Stromal cell of bone marrow (primary cell): ENCODE measurements at places on chromosomes 1 and 21.
A peak's percentile ranks its signal among the peaks of the same experiment; 100 is the strongest.

GRCh38 chr1:101435831-101436511 is 199.2 kb downstream of the S1PR1 start:
- DNase-seq = no peak

- no peak for DNase-seq
These were observed 10.8 kb upstream of the PHACTR4 start for GRCh38 chr1:28358716-28359115.

DNA sequence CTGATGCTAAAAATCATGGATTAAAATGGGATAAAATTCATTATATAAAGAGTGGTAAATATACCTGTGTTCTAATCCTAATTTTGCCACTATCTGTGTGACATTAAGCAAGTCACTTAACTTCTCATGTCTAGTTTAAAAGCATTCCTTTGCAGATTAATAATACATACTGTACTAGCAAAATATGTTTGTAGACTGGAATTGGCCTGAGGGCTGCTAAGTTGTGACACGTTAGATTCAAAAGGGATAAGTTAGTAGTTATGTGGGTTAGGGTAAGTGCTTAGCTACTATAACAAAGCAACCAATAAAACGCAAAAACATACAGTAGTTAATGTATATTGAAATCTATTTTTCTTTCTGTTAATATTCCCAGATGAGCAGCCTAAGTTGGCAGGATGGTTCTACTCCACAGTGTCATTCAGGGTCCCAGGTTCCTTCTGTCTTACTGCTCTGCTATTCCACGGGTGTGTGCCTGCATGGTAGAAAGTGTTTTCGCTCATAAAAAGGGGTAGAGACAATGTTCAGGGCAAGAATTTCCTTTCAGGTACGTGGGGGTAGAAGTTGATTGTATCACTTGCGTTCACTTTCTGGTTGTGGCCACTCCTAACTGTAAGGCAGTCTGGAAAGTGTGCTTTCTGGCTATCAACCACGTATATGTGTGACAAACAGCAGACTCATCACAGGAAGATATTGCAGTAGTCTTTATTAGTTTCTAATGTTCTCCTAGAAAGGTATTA is 239.8 kb downstream of the NFIA start:
- DNase-seq = no peak

DNA sequence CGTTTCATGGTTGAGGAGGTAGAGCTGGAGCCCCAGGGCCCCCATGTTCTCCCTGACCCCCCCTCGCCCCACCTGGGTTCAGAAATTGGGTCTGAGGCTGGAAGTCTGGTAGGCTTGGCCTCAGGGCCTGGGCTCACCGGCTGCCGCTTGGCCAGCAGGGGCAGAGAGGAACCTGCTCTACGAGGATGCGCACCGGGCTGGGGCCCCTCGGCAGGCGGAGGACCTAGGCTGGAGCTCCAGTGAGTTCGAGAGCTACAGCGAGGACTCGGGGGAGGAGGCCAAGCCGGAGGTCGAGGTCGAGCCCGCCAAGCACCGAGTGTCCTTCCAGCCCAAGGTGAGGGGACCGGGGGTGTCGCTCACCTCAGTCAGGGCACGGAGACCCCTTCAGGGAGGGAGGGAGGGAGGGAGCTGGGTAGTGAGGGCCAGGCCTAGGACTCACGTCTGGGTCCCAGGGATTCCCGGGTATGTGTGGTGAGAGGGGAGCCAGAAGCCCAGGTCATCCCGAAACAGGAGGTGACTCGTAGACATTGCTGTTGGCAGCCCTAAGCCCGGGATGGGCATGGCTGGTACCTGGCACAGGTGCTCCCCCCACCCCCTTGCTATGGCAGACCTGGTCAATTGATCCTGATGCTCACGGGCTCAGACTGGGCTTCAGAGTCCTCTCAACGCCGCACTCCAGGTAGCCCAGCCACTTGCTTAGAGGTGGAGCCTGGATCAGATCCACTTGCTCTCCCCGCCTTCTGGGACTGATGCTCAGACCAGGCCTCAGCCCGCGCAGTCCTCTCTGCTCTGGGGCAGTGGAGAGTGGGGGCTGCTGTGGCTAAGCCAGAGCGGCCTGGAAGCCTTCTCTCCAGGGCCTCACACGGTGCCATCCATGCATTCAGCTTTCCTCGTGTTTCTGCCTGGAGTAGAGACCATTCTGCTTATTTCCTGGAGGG is 68.4 kb downstream of the ARHGEF10L start:
- no peak for DNase-seq

GRCh38 chr21:29245104-29245643 is 53.5 kb upstream of the BACH1 start:
- DNase-seq = no peak

DNA sequence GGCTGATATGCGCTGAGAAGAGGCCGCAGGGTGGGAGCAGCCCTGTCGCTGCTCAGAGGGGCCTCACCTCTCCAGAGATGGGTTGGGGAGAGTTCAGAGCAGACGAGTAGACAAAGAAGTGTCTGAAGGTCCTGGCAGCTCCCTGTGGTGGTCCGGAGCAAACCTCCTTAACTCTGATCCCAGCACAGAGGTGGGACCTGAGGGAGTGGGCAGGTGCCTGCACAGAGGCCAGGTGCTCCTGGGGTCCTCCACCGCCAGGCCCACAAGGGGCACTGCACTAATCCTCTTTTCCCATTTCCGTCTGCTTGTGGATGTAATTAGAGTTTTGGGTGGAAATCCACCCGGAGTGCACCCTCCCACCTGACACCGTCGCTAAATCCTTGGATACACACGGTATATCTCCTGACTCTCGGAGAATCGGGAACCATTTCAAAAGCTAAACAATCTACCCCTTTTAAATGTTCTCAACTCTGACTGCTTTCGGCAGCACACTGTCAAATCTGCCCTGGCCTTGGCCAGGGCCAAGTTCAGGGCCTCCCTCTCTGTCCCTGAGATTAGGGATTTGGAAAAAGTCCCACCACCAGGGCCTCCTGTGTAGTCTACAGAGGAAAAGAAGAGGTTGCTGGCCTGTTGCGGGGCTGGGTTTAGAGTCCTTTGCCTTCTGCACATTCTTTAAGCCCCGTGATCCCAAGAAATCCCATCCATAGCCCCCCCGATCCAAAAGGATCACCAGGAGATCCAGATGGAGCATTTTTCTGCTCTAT is 22.4 kb downstream of the CASZ1 start:
- no peak for DNase-seq

- peak; percentile 33 for DNase-seq
These were observed 15.2 kb downstream of the LRRN2 start for GRCh38 chr1:204670152-204670927.

- no peak for DNase-seq
These were observed 752 bp upstream of the ACTA1 start for GRCh38 chr1:229434641-229435051.

GRCh38 chr1:29368936-29369932 is 132.9 kb downstream of the PTPRU start:
- DNase-seq = no peak

GRCh38 chr1:184650177-184650866 is 104.3 kb downstream of the EDEM3 start:
- DNase-seq = no peak

DNA sequence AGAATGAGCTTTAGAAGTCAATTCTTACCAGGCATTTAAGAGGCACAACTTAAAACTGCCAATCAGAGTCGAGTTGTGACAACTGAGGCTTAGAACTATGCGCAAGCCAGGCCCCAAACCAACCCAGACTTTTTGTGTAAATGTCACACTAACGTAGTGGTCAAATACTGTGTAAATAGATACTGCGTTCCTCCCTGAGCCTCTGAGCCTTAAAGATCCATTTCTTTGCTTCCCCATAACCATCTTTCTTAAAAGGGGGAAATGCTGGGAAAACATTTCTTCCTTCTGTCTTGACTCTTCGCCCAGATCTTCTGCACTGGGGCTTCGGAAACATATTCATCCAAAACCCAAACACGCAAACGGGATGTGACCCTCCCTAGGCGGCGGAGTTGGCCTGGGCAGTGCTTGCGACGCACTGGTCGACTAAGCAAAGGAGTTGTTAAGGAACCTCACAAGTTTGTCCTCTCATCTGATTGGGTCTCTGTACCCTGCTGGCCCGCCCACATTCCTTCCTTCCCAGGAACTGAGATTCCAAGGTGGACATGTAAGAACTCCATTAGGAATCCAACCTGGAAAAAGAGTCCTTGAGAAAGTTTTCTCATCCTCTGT is 2.6 kb downstream of the ADAMTS5 start:
- DNase-seq = peak; percentile 78

GRCh38 chr1:81921344-81921743 is 120.6 kb downstream of the ADGRL2 start:
- no peak for DNase-seq

DNA sequence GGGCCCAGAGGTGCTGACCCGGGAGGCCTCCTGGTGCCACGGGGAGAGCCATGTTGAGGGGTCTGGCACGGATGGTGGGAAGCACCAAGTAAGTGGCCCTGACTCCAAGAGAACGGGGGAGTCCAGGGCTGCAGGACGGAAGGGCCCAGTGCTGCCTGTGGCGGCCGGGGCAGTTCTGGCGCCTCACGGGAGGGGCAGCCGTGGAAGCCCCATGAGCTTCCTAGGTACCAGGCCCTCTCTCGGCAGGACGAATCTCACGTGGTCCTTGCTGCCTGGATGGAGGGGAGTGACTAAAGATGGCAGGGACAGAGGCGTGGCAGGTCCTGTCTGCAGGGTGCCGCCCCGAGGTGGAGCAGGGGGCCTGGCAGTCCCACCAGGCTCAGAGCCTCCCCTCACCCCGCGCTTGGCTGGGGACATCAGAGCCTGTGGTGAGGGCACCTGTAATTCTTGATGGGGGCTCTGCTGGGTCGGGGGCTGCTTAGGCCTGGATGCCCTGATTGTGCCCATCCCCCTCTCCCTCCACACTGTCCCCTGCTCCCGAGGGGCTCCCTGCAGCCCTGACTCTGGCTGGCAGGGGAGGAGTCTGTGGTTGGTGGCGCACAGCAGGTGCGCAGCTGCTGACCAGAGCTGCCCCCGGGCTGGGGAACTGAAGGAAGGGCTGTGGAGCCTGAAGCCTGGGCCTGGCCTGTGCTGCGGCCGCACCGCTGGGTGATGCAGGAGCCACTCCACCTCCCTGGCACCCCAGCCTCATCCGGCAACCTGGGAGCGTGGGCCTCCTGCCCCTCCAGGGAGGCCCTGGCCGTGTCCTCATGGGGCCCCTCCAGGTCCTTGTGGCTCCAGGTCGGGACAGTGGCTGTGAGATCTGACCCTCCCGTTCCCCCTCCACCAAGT is 31.4 kb downstream of the POFUT2 start:
- DNase-seq = no peak

GRCh38 chr1:216306830-216307229 is 116.4 kb downstream of the USH2A start:
- no peak for DNase-seq

GRCh38 chr1:180042988-180043622 is 88.5 kb downstream of the CEP350 start:
- peak; percentile 18 for DNase-seq

- DNase-seq = peak; percentile 85
These were observed 14.4 kb downstream of the LMNA start for GRCh38 chr1:156128654-156129597.

DNA sequence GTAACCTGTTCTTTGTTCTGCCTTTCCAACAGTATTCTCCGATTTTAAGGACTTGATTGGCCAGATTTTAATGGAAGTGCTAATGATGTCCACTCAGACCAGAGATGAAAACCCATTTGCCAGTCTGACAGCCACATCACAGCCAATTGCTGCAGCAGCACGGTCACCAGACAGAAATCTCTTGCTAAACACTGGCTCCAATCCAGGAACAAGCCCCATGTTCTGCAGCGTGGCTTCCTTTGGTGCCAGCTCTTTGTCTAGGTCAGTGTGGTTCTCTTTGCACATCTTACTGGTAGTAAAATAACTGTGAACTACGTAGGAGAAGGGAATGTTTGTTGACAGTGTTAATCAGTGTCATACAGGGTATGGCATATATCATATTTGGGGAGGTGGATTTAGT is 72.7 kb downstream of the UBE4B start:
- no peak for DNase-seq

GRCh38 chr1:211559222-211560010 is 19.5 kb downstream of the SLC30A1 start:
- DNase-seq = no peak

- no peak for DNase-seq
These were observed 25.2 kb downstream of the PPP2R5A start for GRCh38 chr1:212310383-212310782.

DNA sequence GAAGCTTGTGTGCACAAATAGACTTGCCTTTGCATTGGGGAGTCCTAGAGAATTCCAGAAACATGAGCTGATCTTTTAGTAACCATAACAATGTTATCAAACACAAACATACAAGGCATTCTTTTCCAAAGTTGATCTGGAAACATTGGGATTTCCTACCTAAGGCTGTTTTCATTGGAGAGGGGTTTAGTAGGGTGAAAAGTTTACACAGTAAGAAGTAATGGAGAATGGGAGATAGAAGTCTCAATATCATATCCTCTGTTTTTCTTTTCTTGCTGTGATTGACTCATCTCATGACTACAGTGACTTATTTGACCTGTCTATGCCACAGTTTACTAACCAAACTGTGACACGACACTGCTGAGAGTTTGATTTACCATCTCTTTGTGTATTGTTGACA is 65.6 kb upstream of the PLA2G4A start:
- peak; percentile 54 for DNase-seq

DNA sequence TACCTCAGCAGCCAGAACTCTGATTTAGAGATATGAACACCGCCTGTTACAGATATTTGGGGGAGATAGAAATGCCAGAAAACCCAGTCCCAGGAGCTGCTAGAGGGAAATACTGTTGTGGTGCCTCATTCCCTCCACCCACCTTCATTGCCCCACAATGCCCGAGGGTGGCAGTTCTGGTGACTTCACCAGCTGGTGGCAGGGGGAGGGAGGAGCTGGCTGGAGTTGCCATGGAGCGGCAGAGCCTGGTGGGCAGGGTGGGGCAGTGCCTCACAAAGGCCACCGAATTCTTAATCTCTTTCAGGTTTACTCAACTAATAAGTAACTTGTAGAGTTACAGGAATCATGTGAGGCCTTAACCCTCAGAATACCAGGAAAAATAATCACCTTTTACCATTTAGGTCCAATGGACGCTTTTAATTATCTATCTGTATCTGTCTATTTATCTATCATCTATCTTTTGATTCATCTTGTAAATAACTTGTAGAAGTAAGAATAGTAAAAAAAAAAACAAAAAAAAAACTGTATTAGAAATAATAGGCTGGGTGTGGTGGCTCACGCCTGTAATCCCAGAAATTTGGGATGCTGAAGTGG is 11.7 kb upstream of the S100A11 start:
- DNase-seq = no peak
